ENCODE measurements at places on chromosomes 11 and 22. TPM values are rescaled to one million over a fixed set of nuclear protein-coding genes. Genes with fewer than 3 reads are reported as not detected.

DNA sequence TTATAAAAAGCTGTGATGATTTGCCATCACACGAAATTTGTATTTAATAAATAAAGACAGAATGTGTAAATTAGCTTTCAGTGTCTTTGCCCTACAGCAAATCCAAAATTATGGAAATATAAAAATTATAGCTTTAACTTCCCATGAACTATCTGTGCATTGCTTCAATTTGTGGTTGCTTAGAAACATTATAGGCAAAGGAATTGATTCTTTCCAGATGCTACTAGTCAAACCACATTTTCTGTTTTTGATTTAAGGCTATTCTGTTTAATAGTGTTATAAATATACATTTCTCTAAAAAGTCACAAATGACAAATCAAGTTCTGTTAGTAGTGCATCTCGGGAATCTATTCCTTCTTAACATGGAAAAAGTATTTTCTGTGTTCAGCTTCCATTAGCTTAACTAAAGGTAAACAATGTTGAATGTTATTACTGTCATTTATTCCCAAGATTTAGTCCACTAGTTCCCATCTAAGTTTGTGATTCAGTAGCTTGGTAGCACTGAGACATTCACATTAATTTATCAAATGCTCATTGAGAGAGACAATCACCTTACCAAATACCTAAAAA, 1086.3 kb upstream of the CCDC90B start:
- no peak for DNase-seq

GRCh38 chr22:37208401-37209139, 3.7 kb downstream of the SSTR3 start:
- no peak for DNase-seq

- DNase-seq, result no peak
Measured at GRCh38 chr11:69695581-69695980, 8.2 kb downstream of the FGF19 start.

DNA sequence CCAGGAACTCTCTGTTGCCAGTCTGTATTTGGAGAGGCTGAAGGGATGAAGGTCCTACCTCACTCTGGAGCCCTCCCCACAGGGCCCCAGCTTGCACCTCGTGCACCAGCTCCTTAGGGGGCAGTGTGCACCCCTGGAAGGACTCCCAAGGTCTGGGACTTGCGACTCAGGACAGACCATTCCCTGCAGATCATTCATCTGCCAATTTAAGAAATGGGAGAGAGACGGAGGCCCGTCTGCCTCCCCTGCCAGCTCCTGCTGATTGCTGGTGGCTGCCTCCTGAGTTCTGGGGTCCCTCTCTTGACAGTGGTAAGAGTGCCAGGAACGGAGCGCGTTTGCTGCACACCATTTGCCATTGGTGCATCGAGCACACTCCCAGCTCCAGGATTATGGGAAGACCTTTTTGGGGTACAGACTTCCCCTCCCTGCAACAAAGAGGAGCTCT, 27.4 kb upstream of the MALAT1 start:
- DNase-seq, result peak; percentile 46

DAGLA gene
- 0.18 TPM for total RNA-seq

All from natural killer cell (primary cell).